Stromal cell of bone marrow (primary cell): ENCODE measurements at places on chromosomes 12 and 14.

DNA sequence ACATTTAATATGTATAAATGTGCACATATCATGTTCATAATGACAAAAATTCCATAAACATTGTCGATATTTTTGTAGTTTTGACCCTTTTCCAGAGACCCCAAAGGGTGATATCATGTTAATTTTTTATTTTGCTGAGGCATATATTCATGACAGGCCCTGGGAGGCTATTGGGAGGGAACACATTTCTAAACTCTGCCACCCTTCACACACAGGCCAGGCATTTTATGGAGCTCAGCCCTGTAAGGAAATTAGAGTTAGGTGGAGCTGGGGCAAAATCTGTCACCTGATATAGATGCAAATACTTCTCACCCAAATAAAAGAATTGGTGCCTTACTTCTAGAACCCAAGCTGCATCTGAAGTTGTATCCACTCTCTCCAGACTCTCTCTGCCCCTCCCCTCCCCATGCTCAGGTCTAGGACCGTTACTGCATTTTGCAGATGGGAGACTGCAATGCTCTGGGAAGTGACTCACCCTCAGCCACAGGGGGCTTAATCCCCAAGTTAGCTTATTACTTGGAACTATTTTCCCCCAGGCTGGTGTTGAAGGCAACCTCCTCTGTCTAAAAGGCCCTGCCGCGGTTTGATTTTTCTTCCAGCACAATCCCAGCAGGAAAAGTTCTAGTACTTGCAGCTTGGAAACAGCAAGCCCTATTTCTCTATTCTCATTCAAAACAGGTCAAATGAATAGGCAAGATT, 238.9 kb downstream of the EMP1 start:
- DNase-seq: no peak

DNA sequence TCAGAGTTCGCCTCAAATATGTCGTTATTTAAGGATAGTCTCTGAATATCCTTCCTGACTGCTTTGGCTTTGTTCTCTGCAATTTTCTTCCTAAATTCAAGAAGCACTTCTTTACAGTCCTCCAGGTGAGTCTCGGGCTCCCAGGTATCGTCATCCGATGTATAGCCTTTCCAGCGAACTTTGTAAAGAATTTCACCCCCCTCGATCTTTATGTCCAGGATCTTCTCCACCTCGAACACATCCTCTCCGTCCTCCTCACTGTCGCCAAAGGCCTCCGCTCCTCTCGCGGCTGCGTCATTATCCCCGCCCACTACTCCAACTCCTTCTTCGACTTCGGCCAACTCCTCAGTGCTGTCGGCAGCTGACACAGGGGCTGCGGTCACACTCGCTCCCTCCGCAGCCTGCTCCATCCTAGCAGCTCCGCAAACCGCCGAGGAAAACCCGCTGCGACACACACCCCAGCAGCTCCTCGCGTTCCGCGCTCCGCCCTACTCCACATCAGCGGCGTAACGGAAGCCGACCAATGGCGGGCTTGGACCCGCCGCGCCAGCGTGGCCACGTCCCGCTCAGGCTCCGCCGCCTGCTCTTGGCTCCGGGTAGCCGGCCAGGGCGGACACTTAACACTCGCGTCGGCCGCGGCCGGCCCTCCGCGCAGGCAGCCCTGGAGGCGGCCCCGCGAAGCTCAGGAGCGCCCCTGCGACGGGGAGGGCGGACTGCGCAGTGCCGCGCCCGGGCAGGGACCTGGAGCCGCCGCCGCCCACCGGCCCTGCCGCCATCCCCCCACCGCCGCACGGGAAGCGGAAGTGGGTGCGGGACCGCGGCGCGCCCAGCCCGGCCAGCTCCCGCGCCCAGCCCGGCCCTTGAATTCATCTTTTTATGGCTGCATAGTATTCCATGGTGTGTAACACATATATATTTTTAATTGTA, 4.1 kb downstream of the CD163L1 start:
- peak; percentile 6 for DNase-seq

DNA sequence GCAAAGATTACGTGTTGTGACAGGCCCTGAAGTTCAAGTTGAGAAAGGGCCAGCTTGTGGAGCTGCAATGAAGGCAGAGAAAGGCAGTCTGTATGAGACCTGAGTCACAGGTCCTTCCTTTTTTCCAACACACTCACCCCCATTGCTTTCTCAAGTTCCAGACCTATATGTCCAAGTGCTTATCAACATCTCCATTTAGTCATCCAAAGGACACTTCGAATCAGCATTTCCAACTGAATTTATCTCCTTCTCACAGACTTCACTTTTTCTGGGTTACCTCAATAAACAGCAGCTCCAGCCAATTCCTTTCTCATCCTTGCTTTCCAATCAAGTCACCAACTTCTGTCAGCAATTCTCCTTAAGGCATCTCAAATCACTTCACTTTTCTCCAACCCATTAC, 56.4 kb upstream of the KIF21A start:
- DNase-seq: no peak

GRCh38 chr14:24390701-24391468, 7.9 kb upstream of the NYNRIN start:
- no peak for DNase-seq

DNA sequence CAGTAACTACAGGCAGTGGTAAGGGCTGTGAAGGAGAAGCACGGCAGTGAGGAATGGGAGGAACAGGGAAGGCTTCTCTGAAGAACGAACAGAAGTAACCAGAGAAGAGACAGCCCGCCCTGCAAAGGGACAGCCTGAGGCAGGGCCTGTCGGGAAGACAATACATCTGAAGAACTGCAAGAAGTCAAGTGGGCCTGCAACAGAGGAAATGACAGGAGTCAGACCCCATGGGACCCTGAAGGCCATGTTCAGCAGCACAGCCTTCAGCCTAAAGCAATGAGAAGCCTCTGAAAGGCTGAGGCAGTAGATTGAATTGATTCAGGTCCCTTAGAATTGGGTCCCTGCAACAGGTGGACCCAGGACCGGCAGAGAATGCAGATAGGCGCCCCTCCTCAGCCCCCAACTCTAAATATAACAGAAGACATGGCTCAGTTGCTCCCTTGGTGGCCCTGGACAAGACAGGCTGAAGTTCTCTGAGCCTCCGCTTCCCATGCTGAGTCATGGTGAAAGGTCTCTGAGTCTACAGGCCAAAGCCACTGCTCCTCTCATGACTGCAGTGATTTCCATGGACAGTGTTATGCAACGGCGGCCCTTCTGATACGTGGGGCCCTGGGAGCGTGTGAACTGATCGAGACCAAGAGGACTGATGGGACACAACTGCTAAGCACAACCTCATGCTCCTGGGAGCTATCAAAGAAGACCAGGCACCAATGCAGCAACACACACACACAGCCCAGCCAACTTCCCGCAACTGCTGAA, 10.8 kb upstream of the ACTR6 start:
- no peak for DNase-seq

DNA sequence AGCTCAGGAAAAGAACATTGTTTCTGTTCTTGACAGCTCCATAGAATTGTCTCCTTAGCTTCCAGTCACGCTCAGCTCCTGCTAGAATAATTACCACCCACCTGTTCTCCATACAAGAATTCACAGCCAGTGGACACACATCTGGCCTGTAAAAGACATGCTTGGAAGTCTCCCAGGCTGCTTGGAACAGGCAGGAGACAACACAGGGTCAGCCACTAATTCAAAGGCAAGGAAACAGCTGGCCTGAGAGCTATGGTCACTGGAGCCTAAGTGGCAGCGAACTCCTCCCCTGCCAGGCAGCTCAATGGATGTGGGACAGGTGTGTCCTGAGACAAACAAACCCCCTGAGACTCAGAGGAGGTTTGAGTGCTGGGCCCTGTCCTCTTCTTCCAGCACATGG, 22.9 kb upstream of the LTBP2 start:
- DNase-seq: no peak

DNA sequence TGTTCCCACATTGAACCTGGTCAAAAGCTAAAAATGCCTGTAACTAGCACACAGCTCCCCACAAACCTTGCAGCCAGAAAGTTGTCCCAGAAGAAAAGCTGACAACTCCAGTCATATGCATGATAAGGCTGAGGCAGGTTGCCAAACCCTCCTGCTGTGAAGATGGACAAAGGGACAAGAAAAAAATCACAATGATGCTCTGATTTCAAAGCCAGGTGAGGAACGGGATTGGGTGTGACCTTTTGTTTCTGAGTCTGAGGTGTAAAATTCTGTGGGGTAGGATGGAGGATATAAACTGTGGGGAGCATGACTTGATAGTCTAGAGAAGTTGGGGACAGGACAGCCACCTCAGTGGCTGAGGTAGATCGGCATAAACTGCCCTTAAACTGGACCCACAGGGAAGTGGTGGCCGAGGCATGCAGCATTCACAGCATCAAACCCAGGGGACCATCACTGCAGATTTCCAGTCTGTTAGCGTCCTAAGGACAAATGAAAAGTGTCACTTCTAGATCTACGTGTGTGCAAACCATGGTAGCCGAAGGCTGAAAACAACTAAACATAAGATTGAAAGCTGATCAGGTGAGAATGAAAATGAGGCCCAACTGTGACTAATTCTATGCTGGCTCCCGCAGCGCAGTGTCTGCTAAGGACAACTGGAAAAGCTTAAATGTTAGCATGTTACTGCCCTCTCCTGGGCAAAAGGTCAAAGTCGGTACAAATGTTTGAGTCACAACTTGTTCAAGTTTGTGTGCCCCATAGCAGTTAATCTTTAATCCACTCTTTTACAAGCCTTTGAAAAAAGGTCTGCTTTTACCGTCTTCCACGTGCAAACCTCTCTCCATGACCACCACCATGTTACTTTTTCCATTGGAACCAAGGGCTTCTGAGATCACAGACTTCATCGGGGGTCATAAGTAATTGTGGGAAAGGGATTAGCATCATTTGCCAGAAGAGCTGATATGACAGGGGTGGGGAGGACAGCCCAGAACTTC, 39.8 kb downstream of the GRIN2B start:
- DNase-seq: peak; percentile 30
